ENCODE measurements at places on chromosomes 16 and 17. TPM values are rescaled to one million over a fixed set of nuclear protein-coding genes. Genes with fewer than 3 reads are reported as not detected.

GRCh38 chr16:24062270-24062817, 193.8 kb upstream of the CACNG3 start:
- no peak overlapping the region for H3K27ac ChIP-seq
- no peaks in the 10 kb centered on the region for H3K4me1 ChIP-seq
- H3K4me3 ChIP-seq = no peak overlapping the region
- no peak for DNase-seq

The GRAP gene
- total RNA-seq = 17.9 TPM

DNA sequence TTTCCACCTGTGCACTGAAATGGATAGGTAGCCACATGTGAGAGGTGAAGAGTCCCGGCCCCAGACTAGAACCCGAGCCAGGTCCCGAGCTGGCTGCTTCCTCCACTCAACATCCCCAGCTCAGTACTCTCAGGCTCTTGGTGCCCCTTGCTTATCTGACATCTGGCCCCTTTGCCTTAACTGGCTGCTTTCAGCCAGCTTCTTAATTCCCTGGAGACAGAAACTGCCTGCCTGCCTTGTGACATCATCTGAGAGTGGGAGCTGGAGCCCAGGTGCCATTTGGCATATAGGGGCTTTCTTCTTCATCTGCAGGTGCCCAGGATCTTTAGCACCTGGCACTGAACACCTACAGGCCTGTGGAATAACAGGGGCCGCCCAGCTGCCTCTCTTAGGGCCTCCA, 8.9 kb downstream of the CHAD start:
- DNase-seq = no peak
- no peaks in the 10 kb centered on the region for H3K36me3 ChIP-seq
- no peak overlapping the region for H3K27ac ChIP-seq
- H3K4me1 ChIP-seq = no peaks in the 10 kb centered on the region
- no peak overlapping the region for H3K4me3 ChIP-seq
- H3K27me3 ChIP-seq = no peaks in the 10 kb centered on the region

GRCh38 chr17:4678448-4679026, 25.4 kb downstream of the PELP1 start:
- H3K36me3 ChIP-seq = no peaks in the 10 kb centered on the region
- no peak overlapping the region for H3K4me3 ChIP-seq
- DNase-seq = no peak
- H3K27me3 ChIP-seq = no peaks in the 10 kb centered on the region

GRCh38 chr16:55000595-55000994, 69.9 kb downstream of the IRX5 start:
- no peak overlapping the region for H3K4me3 ChIP-seq
- no peak for DNase-seq
- no peaks in the 10 kb centered on the region for H3K36me3 ChIP-seq
- H3K27ac ChIP-seq = no peak overlapping the region
- no peaks in the 10 kb centered on the region for H3K27me3 ChIP-seq

GRCh38 chr17:73090396-73091202, 1.9 kb downstream of the SLC39A11 start:
- no peaks in the 10 kb centered on the region for H3K36me3 ChIP-seq
- no peaks in the 10 kb centered on the region for H3K4me1 ChIP-seq
- no peak for DNase-seq
- no peaks in the 10 kb centered on the region for H3K27me3 ChIP-seq
- no peak overlapping the region for H3K4me3 ChIP-seq
- no peak overlapping the region for H3K27ac ChIP-seq

- H3K4me3 ChIP-seq = no peak overlapping the region
- no peaks in the 10 kb centered on the region for H3K36me3 ChIP-seq
- no peaks in the 10 kb centered on the region for H3K27me3 ChIP-seq
- DNase-seq = no peak
These were observed 4.1 kb downstream of the DDX5 start for GRCh38 chr17:64502021-64502420.

DNA sequence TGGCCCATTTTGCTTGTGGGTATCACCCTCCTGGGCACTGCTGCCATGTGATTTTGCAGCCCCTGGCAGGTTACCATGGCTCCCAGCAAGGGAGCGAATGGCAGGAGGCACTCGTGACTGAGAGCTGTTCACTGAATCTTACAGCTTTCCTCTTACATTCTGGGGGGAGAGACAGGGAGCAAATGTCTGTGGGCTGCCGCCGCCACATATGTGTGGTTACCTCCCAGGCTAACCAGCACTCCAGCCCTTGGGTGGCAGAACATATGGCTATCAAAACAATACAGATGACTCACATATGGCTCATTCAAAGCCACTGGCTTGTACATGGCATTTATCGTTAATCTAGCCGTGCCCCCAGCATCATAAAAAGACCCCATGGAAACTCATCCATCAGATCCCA, 19.8 kb downstream of the GTF3C1 start:
- no peak overlapping the region for H3K27ac ChIP-seq
- no peaks in the 10 kb centered on the region for H3K4me1 ChIP-seq
- DNase-seq = no peak

- DNase-seq = no peak
- H3K4me3 ChIP-seq = no peak overlapping the region
- H3K27ac ChIP-seq = no peak overlapping the region
- H3K36me3 ChIP-seq = no peaks in the 10 kb centered on the region
- H3K4me1 ChIP-seq = peaks cover 4% of the 10 kb centered on the region
These were observed 30.4 kb upstream of the SALL1 start for GRCh38 chr16:51181503-51181811.

- no peaks in the 10 kb centered on the region for H3K36me3 ChIP-seq
- no peak overlapping the region for H3K4me3 ChIP-seq
- peak overlapping the region; percentile 93 for H3K27ac ChIP-seq
- peak; percentile 65 for DNase-seq
- no peaks in the 10 kb centered on the region for H3K4me1 ChIP-seq
- H3K27me3 ChIP-seq = no peaks in the 10 kb centered on the region
These were observed 3.1 kb upstream of the WFIKKN1 start for GRCh38 chr16:627454-628239.

DNA sequence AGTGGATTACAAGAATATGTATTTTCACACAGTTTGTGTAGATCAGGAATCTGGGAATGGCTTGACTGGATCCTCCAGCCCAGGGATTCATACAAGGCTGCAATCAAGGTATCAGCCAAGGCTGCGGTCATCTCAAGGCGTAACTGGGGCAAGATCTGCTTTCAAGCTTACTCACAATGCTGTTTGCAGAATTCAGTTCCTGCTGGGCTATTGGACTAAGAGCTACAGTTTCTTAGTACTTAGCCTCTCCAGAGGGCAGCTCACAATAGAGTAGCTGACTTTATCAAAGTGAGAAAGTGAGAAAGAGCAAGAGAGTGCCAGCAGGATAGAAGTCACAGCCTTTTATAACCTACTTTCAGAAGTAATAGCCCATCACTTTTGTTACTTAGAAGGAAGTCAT, 211.0 kb downstream of the MAP2K6 start:
- no peaks in the 10 kb centered on the region for H3K36me3 ChIP-seq
- no peak overlapping the region for H3K4me3 ChIP-seq
- DNase-seq = no peak
- no peaks in the 10 kb centered on the region for H3K27me3 ChIP-seq
- no peak overlapping the region for H3K27ac ChIP-seq

GRCh38 chr16:49280105-49280741, 1.4 kb downstream of the CBLN1 start:
- H3K27me3 ChIP-seq = peaks cover 77% of the 10 kb centered on the region
- no peak overlapping the region for H3K4me3 ChIP-seq
- no peak for DNase-seq
- H3K36me3 ChIP-seq = no peaks in the 10 kb centered on the region
- no peaks in the 10 kb centered on the region for H3K4me1 ChIP-seq

- no peaks in the 10 kb centered on the region for H3K36me3 ChIP-seq
- no peaks in the 10 kb centered on the region for H3K4me1 ChIP-seq
- peak; percentile 19 for DNase-seq
- no peak overlapping the region for H3K27ac ChIP-seq
These were observed 210.0 kb upstream of the GSE1 start for GRCh38 chr16:85402910-85403692.

- H3K36me3 ChIP-seq = no peaks in the 10 kb centered on the region
- no peak overlapping the region for H3K27ac ChIP-seq
- no peak for DNase-seq
- H3K27me3 ChIP-seq = no peaks in the 10 kb centered on the region
These were observed 238.8 kb downstream of the SLC39A11 start for GRCh38 chr17:72853440-72854415.

The ITPRIPL2 gene
- total RNA-seq = 74.1 TPM

- H3K27ac ChIP-seq = peak overlapping the region; percentile 30
- DNase-seq = no peak
- H3K4me1 ChIP-seq = no peaks in the 10 kb centered on the region
- no peaks in the 10 kb centered on the region for H3K27me3 ChIP-seq
These were observed 12.3 kb downstream of the PLXDC1 start for GRCh38 chr17:39139161-39139511.

DNA sequence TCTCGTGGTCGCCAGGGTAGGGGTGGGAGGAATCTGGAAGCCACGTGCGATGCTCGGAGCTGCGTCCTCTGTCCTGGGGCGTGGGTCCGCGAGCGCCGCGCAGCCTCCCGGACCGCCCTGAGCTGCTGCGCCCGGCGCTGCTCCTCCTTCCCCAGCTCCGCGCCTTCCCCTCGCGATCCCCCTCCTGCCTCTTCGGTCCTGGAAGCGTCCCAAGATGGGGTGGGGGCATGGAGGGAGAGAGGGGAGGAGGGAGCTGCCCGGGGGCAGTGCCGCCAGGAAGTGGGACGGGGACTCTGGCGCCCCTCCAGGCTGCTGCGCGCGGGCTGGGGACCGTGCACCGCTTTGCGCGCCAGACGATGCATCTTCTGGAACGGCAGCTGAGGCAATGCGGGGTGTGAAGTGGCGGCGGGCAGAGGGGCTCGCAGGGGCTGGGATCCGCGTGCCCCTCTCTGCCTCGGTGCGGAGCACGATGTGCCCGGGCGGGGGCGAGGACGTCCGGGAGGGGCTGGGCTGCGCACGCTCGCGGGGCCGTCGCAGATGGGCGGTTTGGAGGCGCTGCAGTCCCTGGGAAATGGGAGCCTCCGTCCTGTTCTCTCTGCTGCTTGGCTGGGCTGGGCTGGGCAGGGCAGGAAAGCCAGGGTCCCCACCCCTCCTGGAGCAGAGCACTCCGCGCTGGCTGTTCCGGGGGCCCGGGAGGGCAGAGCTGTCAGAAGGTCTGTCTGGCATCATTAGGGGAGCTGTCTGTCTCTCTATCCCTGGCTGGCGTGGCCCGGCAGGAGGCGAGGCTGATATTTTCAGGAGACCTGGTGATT, 388.0 kb downstream of the SEC14L1 start:
- H3K27ac ChIP-seq = no peak overlapping the region
- DNase-seq = no peak
- H3K4me3 ChIP-seq = no peak overlapping the region
- no peaks in the 10 kb centered on the region for H3K27me3 ChIP-seq
- H3K36me3 ChIP-seq = no peaks in the 10 kb centered on the region
- H3K4me1 ChIP-seq = peaks cover 10% of the 10 kb centered on the region

DNA sequence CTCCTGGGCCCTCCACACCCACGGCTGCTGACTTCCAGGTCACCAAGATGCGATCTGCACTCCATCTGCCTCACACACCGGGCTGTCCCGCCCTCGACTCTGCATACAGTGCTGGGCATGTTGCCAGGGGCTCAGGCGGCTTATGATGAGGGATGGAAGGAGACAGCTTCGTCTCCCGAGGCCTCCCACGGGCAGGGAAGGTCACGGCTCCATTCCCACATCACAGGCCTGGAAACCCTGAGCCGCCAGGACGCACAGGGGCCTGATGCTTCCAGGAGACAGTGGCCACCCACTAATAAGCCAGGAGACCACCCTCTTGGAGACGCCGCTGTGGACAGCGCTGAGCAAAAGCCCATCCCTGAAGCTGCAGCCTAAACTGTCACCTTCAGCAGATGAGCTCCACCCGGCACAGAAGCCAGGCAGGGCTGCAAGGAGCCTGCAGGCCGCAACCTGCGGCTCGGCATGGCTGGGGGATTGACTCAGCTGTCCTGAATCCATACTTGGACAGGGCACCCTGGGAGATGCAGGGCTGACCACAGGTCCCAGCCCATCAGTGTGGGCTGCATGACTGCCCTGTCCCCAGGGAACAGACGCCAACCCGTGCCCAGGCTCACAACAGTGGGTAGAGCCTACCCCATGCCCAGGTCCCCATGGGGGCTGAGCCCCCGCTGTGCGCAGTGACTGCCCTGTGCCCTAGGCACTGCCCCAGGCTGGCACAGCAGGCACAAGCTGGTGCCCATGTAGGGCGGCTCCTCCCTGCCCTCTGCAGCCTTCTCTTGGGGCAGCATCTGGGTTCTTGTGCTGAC, 34.4 kb downstream of the SLC7A5 start:
- H3K27me3 ChIP-seq = no peaks in the 10 kb centered on the region
- H3K27ac ChIP-seq = no peak overlapping the region
- no peaks in the 10 kb centered on the region for H3K36me3 ChIP-seq
- no peak overlapping the region for H3K4me3 ChIP-seq

The WNT9B gene
- total RNA-seq = 0.59 TPM

DNA sequence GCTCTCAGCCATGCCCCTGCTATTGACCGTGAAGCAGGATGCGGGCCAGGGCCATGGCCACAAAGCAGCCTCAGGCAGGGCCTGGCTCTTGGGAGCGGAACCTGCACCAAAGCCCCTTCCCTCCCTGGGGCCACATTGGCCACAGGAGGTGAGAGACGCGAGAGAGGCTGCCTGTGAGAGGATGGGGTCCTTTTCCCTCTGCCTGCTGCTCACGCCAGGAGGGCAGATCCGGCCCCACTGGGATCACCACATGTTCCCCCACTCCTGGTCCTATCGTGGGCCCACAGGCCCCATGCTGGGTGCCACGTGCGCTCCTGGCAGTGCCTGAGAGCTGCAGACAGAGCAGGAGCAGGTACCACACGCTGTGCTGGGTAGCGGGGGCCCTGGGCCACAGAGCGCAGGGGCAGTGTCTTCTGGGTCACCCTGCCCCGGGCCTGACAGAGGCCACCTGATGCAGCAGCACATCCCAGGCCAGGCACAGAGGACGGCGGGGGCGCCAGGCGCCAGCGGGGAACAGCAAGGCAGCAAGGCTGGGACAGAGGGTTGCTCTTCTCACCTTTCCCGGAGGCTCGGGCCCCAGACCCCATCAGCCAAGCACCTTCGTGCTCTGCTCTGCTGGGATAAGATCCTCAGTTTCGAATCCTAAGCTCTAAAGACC, 9.2 kb upstream of the NUDT16L1 start:
- H3K27ac ChIP-seq = no peak overlapping the region
- H3K4me3 ChIP-seq = no peak overlapping the region
- H3K27me3 ChIP-seq = no peaks in the 10 kb centered on the region

DNA sequence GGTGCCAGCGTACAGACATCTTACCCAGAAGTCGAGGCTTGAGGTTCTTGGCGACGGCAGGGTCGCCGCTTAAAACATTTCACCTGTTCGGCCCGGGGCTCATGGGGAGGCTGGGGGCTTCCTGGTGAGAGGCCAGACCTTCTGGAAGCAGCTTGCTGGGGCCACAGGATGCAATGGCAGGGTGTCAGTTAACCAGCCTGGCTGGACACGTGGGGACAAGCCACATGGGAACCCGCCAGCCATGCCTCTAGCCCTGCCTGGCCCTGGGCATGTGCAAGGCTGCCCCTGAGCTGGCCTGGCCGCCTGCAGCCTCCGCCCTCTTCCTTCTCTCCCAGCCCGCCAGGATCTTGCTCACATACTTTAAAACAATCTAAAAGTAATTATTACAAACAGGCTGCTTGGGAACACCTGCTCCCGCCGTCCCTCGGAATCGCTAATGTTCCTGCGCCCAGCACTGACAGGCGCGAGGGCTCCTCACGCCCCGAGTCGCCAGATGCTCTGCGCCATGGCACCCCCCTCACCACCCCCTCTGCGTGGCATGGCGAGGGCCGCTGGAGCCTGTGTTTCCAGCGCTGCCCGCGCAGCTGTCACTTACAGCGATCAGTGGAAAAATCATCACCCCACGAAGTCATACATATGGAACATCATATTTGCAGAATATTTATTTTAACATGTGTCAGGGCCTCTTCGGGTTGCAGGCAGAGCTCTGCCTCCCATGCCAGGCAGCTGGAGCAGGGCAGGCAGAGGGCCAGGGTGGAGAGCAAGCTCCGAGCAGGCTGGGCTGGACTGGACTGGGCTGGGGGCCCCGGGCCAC, 188.7 kb upstream of the GSE1 start:
- no peak for DNase-seq
- H3K27me3 ChIP-seq = no peaks in the 10 kb centered on the region
- no peaks in the 10 kb centered on the region for H3K36me3 ChIP-seq

Measured in uterus (tissue), 4 donors.